ENCODE measurements at places on chromosomes 6 and 20.

DNA sequence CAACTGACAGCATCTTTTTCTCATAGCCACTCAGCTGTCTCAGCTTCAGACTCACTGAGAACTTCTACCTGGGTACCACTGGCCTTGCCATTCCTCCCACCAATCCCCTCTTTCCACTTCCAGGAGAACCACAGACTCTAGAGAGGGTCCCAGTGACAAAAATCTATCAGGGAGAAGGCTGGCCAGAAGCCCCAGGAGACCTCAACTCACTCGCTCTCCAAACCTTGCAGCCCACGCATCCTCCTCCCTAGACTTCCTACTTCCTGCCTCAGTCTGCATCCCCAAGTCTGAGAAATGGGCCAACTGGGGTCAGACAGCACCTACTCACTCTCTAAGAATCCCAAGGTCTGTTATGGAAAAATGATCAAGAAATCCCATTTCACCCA, 1.2 kb downstream of the TMEM239 start:
- no peak for DNase-seq

DNA sequence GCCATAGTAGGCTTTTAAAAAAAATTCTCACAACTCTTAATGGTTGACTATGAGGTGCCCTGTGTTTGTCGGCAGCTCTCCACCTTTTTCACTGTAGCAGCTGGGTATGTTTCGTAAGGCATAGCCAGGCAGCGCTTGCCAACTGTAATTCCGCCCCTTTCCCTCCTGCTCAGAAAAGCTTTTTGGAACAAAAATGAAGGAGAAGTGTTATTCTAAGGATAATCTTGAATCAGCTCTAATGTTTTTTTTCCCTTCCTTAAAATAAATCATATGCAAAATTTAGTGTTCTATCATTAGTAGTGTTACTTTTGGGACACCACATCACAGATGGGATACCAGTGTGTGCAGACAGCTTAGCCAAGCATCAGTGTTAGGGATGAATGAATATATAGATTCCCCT, 21.2 kb downstream of the RIOK1 start:
- no peak for DNase-seq

- peak; percentile 37 for DNase-seq
Measured at GRCh38 chr6:119328892-119329793, 20.4 kb downstream of the MAN1A1 start.

- DNase-seq: no peak
Measured at GRCh38 chr20:6121504-6121903, 1.3 kb downstream of the FERMT1 start.

DNA sequence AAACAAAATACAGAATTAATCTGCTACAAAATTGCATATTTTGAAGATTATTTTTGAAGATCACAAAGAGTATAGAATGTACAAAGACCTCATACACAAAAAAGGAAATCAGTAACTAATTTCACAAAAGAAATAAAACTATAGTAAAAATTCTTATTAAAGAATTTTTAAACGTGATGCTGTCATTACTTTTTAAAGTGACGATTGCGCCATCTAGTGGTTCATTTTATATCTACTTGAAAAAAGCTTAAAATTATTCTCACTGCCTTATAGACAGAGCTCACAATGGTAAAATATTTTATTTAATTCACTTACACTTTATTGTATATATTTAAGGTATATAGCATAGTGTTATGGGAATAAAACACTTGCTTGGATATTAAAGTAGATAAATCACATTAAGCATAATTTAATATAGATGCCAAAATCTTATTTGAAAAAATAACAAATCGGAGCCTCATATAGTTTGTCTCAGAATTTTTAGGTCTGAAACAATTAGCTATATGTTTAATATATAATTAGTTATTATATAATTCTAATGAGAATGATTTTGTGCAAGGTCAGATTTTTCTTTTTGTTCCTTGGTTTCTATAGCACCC, 128.8 kb downstream of the PHF3 start:
- peak; percentile 51 for DNase-seq

GRCh38 chr20:63915471-63915870, 20.5 kb downstream of the DNAJC5 start:
- no peak for DNase-seq

DNA sequence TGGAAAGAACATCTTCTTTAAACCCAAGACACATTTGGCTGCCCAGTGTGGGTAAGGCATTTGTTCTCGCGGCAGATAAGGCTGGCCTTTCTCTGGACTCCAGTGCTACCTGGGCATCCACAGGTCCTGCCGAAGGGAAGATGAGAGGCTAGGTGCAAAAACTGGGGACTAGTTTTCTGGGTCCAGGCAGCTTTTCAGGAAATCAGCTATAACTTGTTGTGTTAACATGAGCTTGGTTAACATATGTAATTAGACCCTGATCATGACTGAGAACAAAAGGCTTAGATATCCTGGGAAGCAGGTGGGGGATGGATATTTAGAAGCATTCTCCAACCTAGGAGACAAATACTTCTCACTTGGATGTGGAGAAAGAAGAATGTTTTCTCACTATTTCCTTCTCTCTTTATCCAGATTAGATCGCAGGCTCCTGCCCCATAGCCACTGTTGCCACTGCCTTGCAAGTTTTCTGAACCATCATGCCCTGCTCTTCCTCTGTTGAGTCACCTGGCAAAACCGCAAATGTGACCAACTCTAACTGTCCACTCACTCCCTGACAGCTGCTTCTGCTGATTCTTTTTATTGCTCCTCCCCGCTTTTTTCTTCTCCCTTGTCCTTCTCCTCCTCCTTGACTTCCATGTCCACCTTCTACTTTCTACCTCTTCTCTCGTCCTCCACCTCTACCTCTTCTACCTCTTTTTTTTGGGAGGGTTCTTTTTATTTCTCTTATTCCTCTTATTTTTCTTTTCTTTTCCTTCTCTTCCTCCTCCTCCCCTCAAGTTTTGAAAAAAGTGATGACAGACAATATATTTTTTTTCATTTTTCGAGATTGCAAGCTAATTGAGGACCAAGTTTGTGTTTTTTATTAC, 258.1 kb downstream of the UTRN start:
- peak; percentile 8 for DNase-seq

- DNase-seq: no peak
Measured at GRCh38 chr6:17297271-17298080, 16.3 kb downstream of the RBM24 start.

DNA sequence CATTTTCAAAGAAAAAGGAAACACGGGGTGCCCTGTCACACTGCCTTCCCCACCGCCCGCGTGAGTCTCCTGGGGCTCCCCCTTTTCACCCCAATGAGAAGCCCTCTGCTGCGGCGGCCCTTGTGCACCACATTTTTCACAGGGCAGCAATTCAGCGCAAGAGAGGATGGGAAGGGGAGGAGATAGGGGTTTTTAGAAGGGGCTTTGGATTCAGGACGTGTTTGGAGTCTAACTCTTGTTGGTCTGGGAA, 726 bp upstream of the ARFGEF3 start:
- DNase-seq: no peak

GRCh38 chr6:107991061-107991460, 33.1 kb upstream of the SEC63 start:
- no peak for DNase-seq

DNA sequence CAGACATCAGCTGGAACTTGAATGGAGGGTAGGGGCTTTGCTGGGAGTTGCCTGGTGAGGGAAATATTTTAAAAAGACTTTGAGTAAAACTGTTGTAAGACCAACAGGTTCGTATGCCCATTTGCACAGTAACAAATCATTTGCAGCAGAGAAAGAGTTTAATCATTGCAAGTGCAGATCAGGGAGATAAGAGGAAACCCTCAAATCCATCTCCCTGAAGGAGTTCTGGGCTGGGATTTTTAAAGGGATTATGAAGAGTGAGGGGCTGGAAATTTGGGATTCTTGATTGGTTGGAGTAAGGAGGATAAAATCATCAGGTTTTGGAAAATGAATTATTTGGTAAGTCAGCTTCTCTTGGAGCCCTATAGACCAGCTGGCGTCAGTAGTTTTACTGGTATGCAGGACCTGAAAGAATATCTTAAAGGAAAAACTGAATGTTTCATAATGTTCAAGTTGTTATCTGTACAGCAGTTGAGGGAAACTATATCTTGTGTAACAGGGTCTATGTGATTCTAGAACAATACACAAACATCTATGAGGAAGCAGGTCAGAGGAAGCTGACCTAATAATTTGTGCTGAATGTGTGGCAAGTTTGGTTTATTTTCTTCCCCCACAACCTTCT, 295.5 kb downstream of the PLCB1 start:
- DNase-seq: no peak

DNA sequence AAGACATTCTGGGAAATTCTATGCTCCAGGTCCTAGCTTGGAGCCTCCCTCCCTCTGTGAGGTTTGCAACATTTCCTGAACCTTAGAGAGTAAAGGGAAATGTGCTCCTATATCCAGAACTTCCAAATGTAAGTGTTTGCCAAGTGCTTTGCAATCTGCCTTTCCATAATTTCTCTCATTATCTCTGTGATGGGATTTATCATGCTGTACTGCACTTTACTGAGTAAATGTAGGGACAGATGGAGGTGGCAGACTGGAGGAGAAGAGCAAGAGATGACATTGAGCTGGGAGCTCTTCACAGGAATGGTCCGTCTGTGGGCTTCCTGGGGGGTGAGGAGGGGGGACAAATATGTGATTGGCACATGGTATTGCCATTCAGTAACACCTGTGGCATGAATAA, 184.3 kb downstream of the SOX4 start:
- DNase-seq: no peak

GRCh38 chr6:53811082-53811481, 16.3 kb downstream of the LRRC1 start:
- no peak for DNase-seq

DNA sequence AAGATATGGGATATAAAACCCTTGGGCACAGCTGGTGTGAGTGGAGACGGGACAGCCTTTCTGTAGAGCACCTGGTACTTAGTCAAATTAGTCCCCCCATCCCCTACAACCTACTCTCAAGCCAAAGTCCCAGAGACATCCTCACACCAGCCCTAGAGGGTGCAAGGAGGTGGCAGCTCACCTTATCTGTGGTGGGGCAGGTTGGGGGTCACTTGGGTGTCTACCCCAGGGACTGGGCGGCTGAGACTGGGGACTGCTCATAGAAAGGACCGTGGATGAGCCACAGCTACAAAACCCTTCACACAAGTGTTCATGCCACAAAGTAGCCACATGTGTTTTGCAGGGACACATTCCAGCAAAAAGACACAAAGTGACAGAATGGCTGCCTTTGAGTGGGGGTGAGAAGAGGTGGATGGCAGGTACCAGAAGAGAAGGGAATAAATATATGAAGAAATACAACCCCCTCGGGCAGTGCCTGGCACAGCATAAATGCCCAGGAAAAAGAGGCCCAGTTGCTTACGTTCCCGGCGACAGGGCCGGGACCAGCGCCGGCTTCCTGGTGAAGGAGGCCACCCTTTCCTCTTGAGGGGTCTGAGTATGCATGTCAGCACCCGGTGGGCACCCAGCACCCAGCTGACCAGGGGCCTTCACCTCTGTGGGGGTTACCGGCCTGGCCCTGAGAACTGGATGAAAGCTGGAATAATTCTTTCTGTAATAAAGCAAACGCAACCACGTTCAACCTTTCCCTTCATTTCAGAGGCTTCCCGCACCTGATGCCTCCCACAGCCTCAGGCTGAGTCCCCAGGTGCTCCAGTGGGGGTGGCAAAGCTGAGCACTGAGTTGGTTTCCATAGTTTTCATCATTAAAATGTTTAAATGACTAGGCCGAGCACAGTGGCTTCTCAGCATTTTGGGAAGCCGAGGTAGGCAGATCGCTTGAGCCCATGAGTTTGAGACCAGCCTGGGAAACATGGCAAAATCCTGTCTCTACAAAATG, 14.4 kb upstream of the CEBPB start:
- DNase-seq: no peak

DNA sequence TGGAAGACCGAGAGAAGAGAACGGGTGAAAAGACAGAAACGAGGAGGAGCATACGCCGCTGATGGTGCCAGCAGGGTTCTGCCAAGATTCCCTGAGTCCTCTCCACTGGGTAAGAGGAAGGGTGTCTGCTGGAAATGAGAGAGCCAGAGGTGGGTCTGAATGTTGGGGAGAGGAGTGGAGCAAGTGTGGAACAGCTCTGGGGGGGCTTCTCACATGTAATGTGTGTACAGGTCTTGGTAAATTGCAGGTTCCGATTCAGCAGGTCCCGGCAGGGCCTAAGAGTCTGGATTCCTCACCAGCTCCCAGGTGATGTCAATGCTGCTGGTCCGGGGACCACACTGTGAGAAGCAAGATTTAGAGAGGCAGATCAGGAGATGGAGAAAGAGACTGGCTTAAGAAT, 1.5 kb upstream of the EBF4 start:
- no peak for DNase-seq

DNA sequence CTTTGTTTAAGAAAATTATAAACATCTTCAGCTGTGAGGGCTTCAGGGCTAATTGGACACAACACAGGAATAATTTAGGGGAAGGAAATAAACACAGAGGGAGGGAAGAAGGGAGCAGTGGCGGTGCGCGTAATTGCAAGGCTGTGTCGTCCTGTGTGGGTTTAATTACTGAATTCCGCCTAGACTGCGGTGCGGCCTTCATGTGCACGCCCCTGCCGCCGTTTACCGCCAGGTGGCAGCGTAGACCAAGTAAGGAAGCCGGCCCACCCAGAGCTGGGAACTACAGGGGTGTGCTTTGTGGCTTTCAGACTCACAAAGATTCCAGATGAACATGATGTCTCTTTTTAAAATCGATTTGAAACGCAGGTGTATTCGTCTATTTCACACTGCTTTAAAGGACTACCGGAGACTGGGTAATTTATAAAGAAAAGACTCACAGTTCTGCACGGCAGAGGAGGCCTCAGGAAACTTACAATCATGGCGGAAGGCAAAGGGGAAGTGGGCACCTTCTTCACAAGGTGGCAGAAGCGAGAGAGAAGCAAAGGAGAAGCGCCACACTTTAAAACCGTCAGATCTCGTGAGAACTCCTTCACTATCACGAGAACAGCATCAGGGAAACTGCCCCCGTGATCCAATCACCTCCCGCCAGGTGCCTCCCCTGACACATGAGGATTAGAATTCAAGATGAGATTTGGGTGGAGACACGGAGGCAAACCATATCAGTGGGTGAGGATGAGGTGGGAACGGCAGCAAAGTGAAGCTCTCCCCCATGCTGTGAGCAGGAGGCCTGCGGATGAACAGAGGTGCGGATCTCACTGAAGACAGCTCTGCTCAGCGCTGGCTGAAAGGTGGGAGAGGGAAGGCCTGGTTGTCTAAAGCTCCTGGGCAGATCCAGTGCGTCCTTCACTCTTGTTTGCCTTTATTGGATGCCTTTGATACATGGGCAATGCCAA, 222.0 kb upstream of the PDE10A start:
- DNase-seq: peak; percentile 72

DNA sequence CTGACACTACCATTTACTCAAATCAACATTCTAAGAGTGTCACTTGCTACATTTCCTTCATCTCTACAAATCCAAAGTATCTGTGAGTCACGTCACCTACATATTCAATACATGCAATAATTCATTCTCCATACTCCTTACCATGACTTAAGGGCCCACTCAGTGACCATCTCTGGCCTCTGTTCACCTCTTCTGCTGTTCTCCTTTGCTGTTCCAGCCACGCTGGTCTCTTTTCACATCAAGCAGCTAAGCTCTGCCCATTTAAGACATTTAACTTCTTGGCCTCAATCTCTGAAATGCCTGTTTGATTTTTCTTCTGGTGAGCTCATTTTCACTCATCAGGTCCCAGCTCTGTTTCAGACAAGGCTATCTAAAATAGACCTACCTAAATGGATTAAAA, 46.5 kb downstream of the HFE start:
- no peak for DNase-seq

All from erythroblast (primary cell).